ENCODE measurements at places on chromosomes 7 and 10.

DNA sequence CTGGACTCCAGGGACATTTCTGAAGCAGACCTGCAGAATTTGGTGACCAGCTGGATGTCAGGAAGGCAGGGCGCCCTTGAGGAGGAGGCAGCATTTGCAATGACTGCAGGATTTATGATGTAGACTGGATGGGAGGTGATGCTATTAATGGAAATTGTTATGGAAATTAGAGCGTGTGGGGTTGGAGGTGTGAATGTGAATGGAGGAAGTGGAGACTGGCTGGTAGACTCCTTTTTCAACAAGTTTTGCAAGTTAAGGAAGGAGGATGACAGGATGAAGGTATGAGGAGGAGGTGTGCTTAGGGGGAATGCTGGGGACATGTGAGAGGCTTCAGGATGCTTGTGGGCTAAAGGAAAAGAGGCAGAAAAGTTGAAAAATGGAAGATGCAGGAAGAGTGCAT, 137.0 kb downstream of the TMEM178B start:
- DNase-seq: no peak

DNA sequence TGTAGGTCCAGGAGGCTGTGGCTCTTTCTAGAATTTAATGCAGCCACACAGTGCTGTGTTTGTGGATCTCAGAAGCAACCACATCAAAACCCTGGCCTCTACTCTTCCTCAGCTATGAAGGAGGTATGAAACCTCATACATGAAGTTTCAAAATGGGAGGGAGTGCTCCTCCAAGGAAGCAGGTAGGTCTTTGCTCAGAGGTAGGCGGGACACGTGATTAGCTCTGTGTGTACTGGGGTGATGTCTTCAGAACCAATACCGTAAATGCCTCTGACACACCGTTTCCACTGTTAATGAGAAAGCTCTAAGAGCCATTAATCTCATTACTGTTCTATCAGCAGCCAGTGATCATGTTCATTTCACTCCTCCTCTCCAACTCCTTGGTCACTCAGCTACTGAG, 126.1 kb downstream of the PLXNA4 start:
- no peak for DNase-seq

GRCh38 chr10:11234857-11235531, 217.3 kb downstream of the CELF2 start:
- no peak for DNase-seq

GRCh38 chr10:70354556-70354955, 27.9 kb downstream of the LRRC20 start:
- DNase-seq: no peak

GRCh38 chr10:103666087-103666761, 172.7 kb downstream of the NEURL1 start:
- no peak for DNase-seq

GRCh38 chr7:148337995-148338747, 252.4 kb upstream of the C7orf33 start:
- DNase-seq: no peak

GRCh38 chr7:151436446-151437158, 3.3 kb downstream of the CRYGN start:
- DNase-seq: no peak

DNA sequence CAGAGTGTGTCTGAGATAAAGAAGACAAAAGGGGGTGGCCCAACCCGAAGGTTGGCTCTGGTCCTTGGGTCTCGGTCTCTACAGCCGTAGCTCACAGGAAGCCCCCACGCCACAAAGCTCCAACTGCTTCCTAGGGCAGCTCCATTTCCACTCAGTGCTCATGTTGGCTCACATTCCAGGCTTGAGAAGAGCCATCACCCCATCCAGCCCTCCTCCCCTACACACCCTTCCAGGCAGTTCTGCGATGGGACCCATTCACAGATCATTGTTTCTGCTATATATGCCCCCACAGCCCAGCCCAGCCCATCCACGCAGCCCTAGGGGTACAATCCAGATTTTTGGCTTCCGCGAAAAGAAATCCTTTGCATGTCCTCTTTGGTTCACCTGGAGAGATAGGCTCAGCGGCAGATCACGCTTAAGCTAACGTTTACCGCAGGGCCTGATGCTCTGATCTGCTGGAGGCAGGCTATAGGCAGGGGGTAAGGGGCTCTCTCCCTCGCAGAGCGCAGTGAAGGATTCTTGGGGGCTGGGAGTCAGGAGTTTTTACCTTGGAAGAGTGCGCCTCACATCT, 6.2 kb upstream of the HOXA11 start:
- no peak for DNase-seq

- DNase-seq: no peak
These were observed 171.4 kb downstream of the ZNF248 start for GRCh38 chr10:37685741-37686683.

GRCh38 chr10:86688398-86688921, 20.1 kb downstream of the LDB3 start:
- peak; percentile 32 for DNase-seq

DNA sequence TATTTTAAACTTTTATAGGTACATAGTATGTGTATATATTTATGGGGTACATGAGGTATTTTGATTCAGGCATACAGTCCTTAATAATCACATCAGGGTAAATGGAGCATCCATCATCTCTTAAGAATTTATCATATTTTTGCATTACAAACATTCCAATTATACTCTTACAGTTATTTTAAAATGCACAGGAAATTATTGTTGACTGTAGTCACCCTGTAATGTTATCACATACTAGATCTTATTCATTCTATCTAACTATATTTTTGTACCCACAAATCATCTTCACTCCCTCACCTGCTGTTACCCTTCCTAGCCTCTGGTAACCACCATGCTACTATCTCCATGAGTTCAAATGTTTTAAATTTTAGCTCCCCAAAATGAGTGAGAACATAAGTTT, 56.3 kb upstream of the FAM3C start:
- no peak for DNase-seq

GRCh38 chr10:101669181-101669580, 25.8 kb downstream of the FBXW4 start:
- no peak for DNase-seq

- DNase-seq: peak; percentile 19
These were observed 134.7 kb upstream of the AKR1E2 start for GRCh38 chr10:4691301-4691700.

GRCh38 chr7:83925860-83926259, 268.7 kb downstream of the SEMA3A start:
- DNase-seq: no peak

DNA sequence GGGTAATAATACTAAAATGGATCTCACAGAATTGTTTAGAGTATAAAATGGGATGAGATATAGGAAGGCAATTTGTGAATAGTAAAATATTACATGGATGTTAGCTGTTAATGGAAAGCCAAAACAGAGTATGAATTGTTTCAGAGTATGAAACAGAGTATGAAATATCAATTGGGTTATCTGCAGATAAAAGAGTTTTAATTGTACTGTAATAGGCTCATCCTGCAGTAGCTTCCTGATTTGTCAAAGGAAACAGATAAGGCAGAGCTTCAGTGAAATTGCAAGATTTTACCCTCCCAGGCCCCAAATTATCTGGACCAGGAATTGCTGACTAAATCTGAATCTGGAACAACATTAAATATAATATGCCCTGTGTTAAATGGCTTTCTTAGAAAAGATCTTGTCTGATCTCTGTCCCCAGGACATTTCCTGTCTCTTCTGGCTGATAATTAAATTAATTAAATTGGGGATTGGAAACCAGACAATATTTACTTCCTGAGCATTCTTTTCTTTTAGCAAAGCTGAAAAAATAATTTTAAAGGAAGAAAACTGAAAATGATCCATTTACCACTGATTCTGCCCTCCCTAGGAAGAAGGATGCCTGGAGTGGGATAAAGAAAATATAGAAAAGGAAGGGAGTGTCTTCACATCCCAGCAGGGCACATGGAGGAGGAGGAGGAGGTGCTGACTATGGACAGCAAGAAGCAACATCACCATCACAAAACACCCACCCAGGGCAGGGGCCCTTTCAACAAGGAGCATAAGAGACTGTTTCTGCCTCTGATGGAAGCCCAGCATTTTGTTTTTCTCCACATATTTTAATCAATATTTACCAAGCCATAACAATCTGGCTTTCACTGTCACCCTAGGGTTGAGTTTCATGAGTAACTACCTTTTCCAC, 18.5 kb downstream of the PTN start:
- DNase-seq: no peak

GRCh38 chr7:822692-823276, 9.5 kb upstream of the SUN1 start:
- no peak for DNase-seq

- no peak for DNase-seq
These were observed 143.3 kb downstream of the KCNMA1 start for GRCh38 chr10:77494327-77494726.

- no peak for DNase-seq
These were observed 53.7 kb upstream of the MTPN start for GRCh38 chr7:136030867-136031318.

DNA sequence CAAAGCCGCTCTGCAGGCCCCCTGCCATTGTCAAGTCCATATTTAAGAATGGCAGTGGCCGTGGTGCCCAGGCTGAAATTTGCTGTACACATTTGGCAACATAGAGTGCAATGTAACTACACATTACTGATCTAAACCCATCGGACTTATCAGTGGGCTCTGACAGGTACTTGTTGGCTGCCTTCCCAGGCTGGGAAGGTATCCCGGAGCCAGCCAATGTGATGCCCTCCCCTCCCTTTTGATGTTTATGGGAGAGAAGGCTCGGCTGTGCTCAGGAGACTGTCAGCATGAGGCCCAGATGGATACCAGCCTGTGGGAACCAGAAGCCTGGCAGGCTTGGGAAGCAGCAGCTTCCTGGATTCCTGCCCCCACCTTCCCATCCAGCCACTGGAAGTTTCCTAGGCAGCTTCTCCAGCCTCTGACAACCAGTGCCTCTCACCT, 146.1 kb upstream of the TCF7L2 start:
- DNase-seq: peak; percentile 87

- peak; percentile 51 for DNase-seq
These were observed 798 bp upstream of the AUTS2 start for GRCh38 chr7:69597278-69598076.

- no peak for DNase-seq
These were observed 58.1 kb upstream of the LBX1 start for GRCh38 chr10:101287183-101287996.

- no peak for DNase-seq
These were observed 33.5 kb upstream of the DDC start for GRCh38 chr7:50598460-50599343.

DNA sequence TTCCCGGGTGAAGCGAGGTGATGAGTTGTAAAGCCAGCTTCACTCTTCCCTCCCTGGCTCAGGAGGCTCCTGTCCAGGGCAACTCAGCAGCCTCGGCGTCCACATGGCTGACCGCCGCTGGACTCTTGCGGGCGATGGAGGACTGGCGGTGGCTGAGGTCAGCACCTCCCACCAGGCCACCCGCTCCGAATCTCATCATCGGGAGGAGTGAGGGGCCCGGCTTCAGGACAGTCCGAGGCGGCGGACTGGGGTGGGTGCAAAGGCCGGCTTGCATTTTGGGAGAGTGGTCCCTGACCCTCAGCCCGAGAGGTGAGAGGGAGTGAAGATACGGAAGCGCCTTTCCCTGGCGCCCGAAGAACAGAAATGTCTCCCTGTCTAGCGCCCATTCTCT, 759 bp downstream of the DNAJB12 start:
- DNase-seq: peak; percentile 25

DNA sequence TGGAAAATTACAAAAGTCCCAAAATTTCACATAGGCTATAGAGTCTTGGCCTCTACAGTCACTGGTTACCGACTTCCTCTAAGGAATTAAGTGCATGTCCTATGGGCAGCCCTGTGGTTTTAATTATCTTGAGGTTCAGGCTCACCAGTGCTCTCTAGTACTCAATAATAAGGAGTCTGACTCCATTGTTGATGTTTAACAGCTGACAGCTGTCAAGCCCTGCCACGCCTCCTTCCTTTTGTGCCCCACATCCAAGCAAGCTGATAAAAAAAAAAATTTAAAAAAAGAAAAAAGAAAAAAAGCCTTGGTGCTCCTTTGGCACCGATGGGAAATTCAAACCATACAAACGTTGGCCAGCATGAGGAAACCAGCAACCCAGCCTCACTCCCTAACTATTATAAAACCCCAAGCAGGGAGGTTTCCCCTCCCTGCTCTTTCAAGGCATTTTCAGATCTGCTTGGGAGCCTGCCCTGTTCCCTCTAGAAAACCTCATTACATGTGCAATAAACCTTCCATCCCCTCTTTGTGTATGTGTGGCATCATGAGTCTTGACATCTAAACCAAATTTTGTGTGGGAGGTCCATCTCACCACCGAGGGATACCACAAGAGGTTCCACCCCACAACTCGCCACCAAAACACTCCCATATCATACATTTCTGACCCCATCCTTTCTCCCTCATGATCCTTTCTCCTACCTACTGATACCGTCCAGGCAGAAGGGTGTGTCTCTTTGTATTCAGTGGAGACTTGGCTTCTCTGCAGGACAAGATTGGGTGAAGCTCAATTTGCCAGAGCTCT, 70.9 kb upstream of the CCDC71L start:
- DNase-seq: no peak

- no peak for DNase-seq
These were observed 289.5 kb upstream of the PFKP start for GRCh38 chr10:2777666-2778355.

GRCh38 chr10:34985823-34986222, 104.3 kb downstream of the CUL2 start:
- DNase-seq: no peak

GRCh38 chr7:34837801-34838201, 179.8 kb downstream of the NPSR1 start:
- DNase-seq: peak; percentile 73

- no peak for DNase-seq
These were observed 58.3 kb downstream of the MICALL2 start for GRCh38 chr7:1401011-1401410.

- DNase-seq: no peak
These were observed 891 bp upstream of the WAPL start for GRCh38 chr10:86522510-86522855.

- no peak for DNase-seq
These were observed 2.4 kb downstream of the GPR158 start for GRCh38 chr10:25177093-25177753.

DNA sequence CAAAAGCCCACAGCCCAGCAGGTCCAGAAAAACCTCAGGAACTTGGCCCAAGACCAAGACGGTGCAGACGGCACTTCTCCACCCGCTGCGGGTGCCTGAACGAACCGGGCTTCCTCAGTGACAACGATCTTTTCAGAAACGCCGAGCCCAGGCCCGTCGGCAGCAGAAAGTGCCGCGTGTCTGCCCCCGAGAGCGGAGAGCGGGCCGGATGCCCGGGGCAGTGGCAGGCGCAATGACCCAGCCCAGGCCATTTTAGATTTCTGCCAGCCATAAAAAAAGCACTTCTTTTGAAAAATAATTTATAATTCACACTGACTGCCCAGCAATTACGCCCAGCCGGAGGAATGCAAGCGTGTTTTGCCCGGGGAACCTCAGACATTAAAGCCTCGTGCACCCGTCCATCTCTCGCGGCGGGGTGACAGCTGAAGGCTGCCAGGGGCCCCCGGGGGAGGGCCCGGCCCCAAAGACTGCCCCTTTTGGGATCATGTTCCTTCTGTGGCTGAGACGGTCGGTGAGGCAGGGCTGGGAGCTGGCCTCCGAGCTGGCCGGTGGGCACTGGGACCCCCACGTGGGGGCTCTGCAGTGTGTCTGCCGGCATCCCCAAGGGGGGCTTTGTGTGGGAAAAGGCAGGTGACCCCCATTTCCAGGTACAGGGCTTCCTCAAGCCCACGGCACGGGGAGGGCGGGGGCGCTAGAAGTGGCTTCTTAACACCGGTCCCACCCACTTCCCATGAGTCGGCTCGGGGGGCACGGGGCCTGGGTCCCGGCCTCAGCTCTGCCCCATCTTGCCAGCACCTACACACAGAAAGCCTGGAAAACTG, 71.3 kb upstream of the PDGFA start:
- no peak for DNase-seq

Measured in NCI-H524 (cell line).